AML-193 (cell line): ENCODE measurements at places on chromosomes 1 and 21.

DNA sequence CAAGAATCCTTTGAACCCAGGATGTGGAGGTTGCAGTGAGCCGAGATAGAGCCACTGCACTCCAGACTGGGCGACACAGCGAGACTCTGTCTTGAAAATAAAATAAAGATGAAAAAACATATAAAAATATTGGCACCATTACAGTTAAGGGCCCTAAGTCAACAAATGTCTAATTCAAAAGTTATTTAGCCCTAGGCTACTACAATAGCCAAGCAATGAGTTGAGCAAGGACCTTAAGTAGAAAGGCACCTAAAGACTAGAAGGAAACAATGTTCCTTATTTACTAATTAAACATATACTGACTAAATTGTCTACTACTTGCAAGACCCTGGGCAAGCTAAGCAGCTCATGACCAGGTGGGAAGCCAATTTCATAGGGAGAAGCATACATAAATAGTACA lies 4.1 kb downstream of the PIK3R3 start:
- no peak for DNase-seq

GRCh38 chr1:245444945-245445344 lies 290.2 kb downstream of the KIF26B start:
- DNase-seq: no peak

DNA sequence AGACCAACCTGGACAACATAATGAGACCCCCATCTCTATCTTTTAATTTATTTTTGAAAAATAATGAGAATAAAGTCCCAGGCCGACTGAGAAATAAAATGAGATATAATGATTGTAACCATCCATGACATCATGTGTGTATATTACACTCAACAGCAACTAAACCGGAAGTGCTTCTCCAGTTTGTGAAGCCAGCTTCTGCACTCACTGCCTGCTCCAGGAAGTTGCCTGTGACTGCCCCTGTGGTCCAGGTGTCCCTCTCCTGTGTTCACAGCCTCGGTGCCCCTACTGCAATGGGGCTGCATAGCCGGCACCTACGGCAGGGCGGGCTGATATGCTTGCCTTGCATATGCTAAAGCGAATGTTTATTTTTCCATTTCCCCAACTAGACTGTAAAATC lies 68.3 kb downstream of the SSBP3 start:
- DNase-seq: no peak

DNA sequence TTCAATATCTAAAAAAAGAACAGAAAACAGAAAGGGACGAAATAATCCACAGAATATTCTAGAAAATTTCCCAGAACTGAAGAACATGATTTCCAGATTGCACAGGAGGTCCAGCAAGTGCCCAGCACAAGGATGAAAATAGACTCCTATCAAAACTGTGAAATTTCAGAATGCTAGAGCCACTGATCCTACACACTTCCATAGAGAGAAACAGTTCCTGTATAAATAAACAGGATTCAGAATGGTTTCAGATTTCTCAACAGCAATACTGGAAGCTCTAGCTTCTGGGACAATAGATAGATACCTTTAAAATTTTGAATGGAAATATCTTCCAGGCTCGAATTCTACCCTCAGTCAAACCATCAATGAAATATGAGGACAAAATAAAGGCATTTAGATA lies 4.6 kb downstream of the TARBP1 start:
- no peak for DNase-seq

GRCh38 chr1:244054924-244055263 lies 3.8 kb downstream of the ZBTB18 start:
- no peak for DNase-seq

DNA sequence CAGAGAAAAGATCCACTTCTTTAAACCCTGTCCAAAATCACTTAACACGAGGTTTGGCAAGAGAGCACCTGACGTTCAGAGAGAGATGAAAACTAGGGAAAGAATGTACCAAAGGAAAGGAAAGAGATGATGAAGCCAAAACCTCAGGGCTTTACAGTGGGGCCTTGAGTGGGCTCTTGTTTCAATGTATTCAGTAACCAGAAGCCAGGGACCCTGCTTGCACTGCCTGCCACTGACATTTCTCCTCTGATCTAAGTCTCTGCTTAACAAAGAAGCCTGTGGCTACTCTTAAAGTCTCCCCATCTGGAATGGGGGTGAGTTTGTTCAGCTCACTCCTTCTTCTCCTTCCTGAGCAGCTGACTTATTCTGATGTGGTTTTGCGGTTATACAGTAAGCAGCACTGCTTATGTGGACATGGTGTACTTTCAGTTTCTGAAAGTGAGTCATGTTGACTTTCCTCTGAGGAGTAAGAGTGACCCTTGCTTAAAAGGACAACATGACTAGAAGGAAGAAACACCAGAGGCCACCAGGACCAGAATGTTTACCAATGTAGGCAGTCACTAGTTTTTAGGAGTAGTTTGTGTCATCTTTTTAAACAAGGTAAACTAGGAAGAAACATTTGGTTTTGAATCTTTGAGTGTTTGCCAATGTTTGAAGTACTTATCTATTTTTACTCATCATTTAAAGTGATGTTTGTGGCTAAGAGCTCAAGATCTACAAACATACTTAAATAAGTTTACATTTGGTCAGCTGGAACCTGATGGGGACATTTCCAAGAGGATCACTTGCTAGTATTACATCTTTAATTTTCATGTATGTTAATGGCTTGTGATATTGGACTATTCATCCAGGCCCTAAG lies 87.4 kb downstream of the FASLG start:
- DNase-seq: peak; percentile 93

DNA sequence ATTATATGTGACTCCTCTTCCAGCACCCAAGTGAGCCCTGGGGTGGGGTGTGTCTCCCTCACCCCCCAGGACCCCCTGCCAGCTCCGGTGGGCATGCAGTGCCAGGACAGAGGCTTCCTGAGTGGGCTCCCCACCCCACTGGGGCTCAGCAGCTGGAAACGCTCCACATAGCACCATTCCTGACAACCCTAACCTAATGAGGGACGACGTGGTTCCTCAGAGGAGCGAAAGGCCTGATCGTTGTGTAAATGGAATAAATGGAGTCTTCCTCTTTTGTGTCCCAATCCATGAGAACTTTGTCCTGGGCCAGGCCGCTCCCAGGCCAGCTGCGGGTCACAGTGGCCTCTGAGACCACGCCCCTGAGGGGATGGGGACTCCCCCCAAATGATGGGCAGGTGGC lies 1.8 kb upstream of the TSPEAR start:
- DNase-seq: no peak

GRCh38 chr1:181135437-181135731 lies 46.9 kb downstream of the IER5 start:
- DNase-seq: no peak

GRCh38 chr21:35394634-35395369 lies 345.7 kb upstream of the RUNX1 start:
- DNase-seq: peak; percentile 4

- no peak for DNase-seq
These were observed 348.7 kb downstream of the PAPPA2 start for GRCh38 chr1:176811511-176812288.
